ENCODE measurements at places on chromosomes 7 and 10.

GRCh38 chr7:149310113-149310836, 48.3 kb downstream of the ZNF783 start:
- peak; percentile 55 for DNase-seq

DNA sequence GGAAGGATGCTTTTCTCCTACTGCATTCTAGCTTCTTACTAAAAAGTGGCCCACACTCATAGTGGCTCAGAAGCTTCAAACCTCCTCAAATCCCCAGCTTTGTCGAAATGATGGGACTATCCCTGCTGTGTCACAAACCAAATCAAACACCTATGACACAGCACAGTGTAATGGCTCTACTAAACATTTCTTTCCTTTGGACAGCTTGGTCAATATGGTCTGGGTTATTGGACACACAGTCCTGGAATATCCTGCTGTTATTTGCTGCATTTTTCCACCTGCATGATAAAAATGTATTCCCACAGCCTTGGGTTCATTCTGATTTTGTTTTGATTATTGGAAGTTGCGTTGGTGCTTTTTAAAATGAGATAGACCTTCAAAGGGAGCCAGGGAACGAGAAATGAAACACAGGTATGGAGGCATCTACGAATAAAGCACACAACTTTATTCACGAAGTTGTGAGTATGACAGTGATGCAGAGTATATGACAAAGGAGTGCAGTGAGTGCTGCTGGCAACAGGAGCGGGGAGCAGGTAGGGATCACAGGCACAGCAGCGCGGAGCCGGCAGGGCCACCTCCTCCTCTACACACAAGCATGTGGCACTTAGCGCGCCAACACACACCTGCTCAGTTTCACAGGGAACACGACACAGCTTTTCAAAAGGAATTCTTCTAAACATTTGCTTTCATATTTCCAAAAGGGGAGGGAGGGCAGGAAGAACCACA, 26.5 kb upstream of the AFAP1L2 start:
- no peak for DNase-seq

DNA sequence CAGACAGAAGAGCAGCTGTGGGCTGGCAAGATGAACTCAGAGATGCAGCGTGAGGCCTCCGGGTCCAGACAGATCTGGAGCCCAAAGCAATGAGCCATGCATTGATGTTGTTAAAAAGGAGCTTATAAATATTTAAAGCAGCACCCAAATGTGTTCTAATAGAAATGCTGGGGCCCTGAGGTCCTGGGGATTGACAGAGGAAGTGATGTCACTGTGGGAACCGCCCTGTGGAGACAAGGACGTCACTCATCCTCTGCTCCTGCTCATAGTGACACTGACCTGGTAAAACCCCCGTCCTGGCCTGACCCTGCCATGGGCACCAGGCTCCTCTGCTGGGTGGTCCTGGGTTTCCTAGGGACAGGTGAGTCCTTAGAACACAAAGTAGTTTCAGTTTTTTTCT, 197.0 kb upstream of the PRSS58 start:
- no peak for DNase-seq

DNA sequence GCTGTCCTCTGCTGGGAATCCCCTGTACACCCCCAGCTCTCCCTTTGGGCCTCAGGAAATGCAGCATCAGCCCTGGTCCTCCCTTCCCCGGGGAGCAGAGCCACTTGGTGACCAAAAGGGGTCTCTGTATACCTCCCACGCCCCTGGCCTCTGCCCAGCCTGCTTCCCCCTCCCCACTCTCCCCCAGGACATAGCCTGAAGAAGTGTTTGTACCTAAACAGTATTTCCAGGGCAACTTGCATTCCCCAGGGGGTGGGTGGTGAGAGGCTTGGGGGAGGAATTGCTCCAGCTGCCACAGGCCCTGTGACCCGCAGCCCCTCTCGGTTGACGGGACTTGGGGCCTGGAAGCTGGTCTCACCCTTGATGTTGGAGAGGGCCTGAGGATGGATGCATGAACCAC, 39.3 kb downstream of the TMEM270 start:
- DNase-seq: no peak

DNA sequence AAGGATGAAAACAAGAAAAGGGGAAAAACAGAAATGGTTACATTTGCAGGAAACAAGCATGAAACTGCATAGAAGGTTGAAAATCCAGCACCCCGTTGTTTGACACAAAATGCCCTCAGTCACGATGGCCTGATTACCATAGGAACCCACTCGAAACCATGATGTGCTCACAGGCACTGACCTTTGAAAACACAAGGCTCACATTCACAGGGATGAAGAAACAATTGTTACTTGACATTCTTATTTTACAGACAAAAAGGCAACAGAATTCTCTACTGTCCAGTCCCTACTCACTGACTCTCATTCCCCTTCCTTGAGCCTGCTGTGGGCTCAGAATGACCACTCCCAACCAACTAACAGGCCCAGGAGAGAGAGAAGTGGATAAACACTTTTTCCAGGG, 131.4 kb upstream of the PDLIM1 start:
- no peak for DNase-seq

GRCh38 chr7:116702046-116702785, 30.2 kb downstream of the MET start:
- DNase-seq: peak; percentile 19

DNA sequence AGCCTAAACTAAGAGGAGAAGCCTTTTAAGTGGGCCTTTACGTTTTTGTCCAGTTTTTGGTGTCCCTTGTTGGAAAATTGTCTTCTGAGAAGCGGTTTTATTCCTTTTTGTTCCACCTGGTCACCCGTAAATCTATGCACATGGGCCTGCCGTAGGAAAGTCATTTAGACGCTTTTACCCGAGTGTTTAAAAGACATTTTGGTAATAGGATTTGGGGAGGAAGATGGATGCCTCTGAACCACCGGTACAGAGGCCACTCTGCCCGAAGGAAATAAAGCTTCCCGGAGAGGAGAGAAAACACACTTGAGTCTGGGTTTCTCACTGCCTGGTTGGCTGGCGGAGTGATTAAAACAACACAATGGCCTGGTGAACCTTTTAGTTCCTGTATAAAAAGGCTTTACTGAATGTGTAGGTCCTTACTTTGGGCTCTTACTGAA, 760 bp downstream of the THNSL1 start:
- peak; percentile 50 for DNase-seq

DNA sequence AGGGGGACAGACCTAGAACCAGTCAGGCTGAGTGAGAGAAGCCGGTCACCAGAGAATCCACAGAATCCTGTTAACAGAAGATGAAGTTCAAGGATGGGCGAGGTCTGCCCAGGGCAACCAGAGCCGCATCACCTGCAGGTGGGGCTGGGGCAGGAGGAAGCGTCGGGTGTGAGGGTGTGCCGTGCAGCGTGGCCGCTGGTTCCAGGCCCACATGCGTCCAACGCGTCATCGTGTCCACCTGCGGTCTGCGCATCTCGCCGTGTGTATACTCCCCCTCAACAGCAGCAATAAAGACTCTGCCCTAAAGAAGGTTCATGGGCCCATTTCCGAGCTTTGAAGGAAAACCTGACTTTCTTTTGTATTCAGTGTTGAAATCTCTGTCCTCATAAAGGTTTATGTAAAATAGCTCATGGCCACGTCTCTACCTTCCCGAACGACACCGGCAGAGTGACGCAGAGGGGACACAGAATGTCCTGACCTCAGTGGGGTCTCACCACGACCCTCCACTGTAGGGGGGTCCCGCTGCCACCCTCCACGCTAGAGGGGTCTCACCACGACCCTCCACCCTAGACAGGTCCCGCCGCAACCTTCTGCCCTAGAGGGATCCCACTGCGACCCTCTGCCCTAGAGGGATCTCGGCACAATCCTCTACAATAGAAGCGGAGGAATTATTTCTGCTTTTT, 446.9 kb downstream of the PTPRN2 start:
- no peak for DNase-seq

DNA sequence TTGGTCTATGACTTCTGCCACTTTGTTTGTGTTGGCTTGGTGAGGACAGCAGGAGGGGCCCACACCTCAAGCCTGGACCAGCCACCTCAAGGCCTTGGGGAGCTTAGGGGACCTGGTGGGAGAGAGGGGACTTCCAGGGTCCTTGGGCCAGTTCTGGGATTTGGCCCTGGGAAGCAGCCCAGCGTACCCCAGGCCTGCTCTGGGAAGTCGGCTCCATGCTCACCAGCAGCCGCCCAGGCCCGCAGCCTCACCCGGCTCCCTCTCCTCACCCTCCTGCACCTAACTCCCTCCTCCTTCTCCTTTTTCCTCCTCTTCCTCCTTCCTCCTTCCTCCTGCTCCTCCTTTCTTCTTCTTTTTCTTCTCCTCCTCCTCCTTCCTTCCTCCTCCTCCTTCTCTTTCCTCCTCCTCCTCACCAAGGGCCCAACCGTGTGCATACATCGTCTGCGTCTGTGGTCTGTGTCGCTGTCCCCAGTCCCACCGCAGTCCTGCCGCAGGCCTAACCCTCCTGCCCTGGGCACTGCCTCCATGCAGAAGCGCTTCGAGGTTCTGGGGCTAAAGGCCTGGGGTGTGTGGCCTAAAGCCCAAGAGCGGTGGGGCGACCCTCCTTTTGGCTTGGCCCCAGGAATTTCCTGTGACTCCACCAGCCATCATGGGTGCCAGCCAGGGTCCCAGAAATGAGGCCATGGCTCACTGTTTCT, 5.3 kb downstream of the EN2 start:
- no peak for DNase-seq

DNA sequence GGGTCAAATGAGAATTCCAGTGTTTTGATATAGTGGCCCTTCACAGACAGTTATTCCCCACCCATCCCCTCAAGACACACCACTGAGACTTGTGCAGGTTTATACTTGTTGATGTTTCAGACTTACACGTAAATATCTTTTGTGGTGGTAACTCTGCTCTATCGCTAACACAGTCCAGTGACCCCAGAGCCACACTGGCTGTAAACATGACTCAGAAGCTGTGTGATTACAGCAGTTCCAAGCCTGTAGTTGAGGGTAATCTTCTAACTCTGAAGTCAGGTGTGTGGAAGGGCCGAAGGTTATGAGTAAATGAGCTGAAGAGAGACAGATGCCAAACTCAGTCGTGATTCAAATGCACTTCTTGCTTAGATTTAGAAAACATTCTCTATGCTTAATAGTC, 19.4 kb downstream of the NOBOX start:
- DNase-seq: no peak

- DNase-seq: no peak
These were observed 102.4 kb downstream of the SLIT1 start for GRCh38 chr10:97083228-97083829.

DNA sequence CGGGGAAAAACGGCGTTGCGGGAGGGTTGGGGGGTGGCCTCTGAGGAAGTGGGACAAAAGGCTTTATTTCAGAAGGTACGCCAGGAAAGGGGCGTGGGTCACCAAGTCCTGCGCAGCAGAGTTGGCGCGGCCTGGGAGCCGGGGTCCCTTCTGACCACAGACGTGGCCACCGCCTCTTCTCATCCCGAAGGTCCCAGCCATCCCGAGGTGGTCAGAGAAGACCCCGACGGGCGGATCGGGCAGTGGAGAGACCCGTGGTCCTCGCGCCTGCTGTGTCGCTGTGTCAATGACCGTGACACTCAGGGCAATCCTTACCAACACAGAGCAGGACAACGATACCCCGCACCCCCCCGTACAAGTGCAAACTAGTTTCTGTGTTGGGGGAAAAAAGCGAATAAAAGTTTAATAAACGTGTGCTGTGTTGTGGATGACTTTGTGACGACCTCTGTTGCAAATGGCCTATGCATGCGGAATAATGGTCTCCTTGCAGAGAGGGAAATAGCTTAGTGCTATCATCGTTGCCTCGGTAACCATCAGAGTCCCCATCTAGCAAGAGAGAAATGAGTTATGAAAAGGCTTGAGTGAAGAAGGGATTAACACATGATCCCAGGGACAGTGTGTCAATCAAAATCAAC, 19.4 kb upstream of the GATA3 start:
- DNase-seq: peak; percentile 33

DNA sequence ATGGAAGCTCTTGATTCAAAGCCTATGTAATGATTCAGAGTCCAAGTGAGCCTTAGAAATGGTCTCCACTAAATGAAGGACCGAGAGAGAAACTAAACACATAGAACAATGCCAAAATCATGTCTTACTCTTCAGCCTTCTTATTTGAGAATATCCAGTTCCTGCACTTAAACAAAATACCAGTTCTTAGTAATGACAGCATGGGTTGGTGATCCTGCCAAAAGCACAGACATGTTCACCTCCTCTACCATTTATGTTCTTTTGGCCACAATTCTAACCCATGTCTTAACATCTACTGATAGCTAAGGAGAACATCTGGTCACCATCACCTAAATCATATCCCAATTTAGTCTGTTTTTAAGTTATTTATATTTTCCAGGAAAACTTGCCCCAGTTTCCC, 239.6 kb upstream of the PTN start:
- no peak for DNase-seq

DNA sequence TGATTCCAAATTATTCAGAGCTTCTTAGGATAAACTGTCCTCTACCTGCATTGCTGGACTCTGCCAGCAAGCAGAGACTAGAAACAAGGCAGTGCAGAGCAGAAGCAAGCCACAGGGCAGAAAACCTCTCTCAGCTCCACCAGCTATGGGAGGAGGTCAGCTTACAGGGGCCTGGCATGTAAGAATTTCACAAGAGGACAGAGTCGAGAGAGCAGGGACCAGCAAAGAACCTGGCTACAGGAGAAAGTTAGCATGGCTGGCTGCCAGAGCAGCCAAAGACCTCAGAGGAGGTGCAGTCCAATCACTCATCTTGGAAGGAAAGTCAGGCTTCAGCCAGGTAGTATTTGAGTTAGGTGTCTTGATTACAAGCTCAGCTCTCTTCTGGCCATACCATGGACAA, 62.9 kb downstream of the ENO4 start:
- no peak for DNase-seq

- no peak for DNase-seq
These were observed 103.5 kb downstream of the RPS24 start for GRCh38 chr10:78137147-78137546.

GRCh38 chr7:83476511-83477050, 172.4 kb downstream of the SEMA3E start:
- no peak for DNase-seq

GRCh38 chr10:79014796-79015195, 54.0 kb upstream of the ZMIZ1 start:
- no peak for DNase-seq

- DNase-seq: no peak
These were observed 71.7 kb upstream of the PALS2 start for GRCh38 chr7:24501443-24502134.

DNA sequence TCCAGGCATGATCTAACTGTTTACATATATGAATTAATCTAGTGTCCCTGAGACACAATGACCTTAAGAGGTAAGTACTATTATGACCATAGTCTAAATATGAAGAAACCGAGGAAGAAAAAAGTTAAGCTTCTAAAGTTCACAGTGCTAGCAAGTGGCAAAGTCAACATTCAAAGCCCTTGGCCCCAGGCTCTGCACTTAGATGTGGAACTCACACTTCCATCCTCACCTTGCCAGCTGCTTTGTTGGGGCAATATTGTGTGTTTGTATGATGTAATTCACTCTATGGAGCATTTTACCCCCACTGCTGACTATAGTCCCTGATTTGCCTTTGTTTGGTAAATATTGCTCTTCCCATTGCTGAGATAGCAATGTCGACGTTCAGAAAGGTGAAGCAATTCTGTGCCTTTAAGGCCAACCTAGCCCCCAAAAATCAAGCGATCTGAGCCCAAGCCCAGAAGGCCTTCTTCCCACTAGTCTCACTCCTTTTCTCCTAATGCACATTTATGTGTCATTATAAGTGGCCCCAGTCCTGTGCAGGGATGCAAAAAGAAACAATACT, 487.6 kb upstream of the ZMIZ1 start:
- no peak for DNase-seq
